ENCODE measurements at places on chromosomes 7 and 10. TPM values are rescaled to one million over a fixed set of nuclear protein-coding genes. Genes with fewer than 3 reads are reported as not detected.

DNA sequence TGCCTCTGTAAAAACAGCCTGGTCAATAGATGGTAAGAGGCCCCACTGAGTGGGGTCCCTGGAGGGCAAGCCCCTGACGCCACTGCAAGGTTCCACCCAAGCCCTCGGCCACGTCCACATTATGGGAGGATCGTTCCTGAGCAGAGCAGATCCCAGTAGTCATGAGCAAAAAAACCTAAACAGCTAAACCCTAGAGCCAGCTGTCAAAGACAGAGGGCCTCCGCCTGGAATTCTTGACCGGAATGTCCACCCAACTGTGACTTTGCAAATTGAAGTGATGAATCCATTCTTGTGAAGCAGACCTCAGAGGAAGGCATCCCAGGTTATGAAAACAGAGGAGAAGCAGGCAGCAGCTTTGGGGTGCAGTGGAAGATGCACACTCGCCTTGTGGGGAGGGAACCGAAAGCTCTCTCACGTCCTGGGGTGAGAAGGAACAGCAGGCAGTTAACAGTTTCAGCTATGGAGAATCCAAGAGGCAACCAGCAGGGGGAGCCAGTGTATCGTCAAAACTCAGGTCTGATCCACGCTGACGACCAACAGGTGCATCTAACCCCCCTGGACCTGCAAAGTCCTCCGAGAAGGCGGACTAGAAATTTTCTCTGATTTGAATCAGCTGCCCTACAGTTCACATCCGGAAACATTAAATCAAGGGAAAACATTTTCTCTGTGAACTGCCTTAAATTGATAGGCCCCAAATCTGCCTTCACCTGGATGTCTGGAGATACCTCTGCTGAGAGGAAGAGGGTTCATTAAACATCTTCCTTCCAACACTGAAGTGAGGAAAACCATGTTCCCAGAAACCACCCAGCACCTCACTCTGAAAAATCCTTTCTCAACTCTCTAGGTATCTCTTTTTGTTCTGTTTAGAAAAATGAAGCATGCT, 139.1 kb upstream of the PFKP start:
- DNase-seq = peak; percentile 63

GRCh38 chr7:47622946-47623640, 41.2 kb upstream of the TNS3 start:
- DNase-seq = no peak

Gene COL1A2
- total RNA-seq = 0.23 TPM

Gene BTBD16
- total RNA-seq = not detected

All from activated naive CD8-positive, alpha-beta T cell treated with anti-CD3 and anti-CD28 coated beads, Interleukin-2, amount 10 ng/mL, durations not matched to agents 7 days and 5 days (primary cell).